ENCODE measurements at places on chromosomes 7 and 10.

- no peak for DNase-seq
Observed at GRCh38 chr10:17510242-17510908, 56.0 kb upstream of the ST8SIA6 start.

- DNase-seq, result peak; percentile 13
Observed at GRCh38 chr10:100775386-100775785, 30.0 kb downstream of the PAX2 start.

GRCh38 chr7:18384491-18385143, 110.9 kb upstream of the HDAC9 start:
- no peak for DNase-seq

DNA sequence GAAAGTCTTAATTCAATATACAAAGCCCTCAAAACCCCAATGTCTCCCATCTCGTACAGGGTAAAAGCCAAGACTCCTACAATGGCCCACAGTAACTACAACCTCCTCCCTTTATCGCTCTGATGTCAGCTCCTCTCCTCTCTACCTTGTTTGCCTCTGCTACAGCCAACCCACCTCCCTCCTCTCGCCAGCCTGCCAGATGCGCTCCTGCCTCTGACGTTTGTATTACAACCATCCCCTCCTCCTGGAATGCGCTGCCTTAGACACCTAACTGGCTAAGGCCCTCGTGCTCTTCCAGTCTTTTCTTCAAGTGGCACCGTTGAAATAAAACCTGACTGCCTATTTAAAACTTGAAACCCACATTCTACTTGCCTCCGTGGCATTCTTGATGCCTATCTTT, 115.3 kb upstream of the MYO3A start:
- DNase-seq, result no peak

DNA sequence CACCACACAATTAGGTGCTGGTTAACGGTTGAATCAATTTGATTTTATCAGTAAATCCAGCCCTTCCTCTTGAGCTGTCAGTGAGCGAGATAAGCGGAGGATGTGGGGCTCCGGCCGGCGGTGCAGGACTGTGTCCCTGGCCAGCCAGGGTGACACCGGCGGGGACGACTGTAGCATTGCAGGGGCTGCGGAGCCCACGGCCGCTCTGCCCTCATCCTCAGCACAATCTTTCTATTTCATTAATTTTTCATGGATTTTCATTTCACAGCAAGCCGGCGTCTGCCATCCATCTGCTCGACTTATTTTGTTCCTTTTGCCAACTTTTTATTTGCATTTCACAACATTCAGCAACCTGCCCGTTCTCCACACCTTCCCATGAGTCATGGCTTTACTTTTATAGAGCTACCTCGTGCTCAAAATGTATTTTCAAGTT, 4.7 kb downstream of the ADARB2 start:
- DNase-seq, result peak; percentile 20

DNA sequence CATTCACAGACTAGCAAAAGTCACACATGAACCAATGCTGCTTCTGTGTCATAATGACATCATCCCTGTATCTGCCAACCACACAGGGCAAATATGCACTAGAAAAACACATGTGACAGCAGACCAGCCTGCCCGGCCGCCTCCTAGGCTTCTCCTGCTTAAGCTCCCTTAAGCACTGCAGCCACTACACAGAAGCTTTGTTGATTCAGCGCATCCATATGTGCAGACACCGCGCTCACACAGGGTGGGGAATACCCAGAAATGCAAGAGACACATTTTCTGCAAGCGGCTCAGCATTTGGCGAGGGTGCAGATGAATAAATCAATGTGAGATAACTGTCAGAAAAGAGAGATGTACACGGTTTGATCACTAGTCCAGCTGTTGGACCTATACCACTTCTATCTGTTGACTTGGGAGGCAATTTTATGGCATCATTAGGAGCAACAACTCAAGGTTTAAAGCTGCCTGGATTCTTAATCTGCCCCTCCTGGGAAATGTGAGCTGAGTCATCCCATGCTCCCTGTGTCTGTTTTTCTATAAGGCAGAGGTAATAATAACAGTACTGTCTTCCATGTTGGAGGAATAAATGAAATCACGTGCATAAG, 33.4 kb downstream of the CPXM2 start:
- no peak for DNase-seq

DNA sequence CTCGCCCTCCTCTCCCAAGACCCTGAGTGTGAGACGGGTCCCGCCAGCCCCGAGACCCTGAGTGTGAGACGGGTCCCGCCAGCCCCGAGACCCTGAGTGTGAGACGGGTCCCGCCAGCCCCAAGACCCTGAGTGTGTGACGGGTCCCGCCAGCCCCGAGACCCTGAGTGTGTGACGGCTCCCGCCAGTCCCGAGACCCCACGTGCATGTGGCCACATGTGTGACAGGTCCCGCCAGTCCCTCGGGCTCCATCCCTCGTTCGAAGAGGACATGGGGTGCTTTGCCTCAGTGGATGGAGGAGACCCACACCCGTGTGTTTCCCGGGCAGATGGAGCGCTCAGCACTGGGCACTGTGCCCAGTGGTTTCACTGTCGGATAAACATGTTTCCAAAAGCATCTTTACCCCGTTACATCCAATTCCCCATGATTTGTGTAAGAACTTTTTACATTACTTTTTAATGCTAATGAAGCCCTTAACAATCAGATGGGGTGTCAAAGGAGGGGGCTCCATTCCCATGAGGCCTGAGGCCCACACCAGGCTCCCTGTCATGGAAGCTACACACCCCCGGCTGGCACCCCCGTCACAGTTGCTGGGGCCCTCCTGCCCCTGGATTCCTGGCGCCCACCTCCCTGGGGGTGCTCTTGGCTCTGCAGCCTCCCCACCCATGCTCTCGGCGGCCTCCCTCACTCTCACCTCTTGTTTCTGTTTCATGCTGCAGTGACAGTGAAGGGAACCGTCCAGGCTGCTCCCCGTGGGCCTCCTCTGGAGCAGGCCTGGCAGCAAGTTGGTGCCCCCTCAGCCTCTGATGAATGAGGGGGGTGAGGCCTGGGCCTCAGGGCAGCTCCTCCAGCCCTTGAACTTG, 48.5 kb upstream of the CFAP46 start:
- DNase-seq, result no peak

DNA sequence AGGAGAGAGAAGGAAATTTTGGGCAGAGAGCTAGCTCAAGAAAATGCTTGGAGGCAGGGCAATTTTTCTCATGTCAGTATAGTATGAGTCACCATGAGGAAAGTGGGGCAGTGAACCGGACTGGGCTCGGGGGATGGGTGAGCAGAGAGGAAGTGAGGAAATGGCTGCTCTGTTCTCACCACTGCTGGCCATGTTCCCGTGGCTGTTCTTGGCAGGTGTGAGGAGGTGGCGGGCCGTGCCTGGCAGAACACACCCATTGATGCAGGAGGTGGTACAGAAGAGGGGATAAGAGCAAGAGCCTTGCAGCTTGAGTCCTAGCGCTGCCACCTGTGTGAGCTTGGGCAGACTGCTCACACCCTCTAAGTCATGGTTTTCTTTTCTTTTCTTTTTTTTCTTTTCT, 304.4 kb upstream of the LYZL1 start:
- peak; percentile 95 for DNase-seq

- DNase-seq, result no peak
Observed at GRCh38 chr10:46298477-46299285, 11.9 kb downstream of the ANTXRL start.

- DNase-seq, result peak; percentile 81
Observed at GRCh38 chr10:70480239-70480861, 1.8 kb downstream of the PALD1 start.

DNA sequence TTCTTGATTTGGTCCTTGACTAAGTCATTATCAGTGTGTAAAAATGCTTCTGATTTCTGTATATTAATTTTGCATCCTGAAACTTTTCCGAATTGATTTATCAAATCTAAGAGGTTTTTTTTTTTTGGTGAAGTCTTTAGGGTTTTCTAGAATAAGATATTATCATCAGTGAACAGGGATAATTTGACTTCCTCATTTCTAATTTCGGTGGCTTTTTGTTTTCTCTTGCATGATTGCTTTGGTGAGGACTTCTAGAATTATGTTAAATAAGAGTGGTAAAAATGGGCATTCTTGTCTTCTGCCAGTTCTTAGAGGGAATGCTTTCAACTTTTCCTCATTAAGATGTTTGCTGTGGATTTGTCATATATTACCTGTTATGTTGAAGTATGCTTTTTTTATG, 170.5 kb downstream of the CCDC7 start:
- no peak for DNase-seq

DNA sequence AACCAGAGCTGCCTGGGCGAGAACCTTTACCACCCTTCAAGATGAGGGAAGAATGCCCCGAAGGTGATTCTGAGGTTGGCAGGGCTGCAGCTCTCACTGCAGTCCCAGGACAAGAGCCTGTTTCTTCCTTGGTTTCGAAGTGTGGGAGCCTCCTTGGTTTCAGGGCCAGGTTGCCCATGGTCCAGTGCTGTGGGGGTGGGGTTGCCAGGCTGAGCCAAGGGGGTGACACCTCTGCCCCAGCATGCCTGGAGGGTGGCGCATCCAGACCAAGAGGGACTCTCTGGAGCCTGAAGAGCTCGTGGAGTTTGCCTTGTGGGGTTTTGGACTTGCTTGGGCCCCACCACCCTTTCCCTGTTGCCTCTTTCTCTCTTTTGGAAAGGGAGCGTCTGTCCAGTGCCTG, 41.3 kb downstream of the WDR37 start:
- DNase-seq, result no peak
